ENCODE measurements at places on chromosomes 11 and 22.

DNA sequence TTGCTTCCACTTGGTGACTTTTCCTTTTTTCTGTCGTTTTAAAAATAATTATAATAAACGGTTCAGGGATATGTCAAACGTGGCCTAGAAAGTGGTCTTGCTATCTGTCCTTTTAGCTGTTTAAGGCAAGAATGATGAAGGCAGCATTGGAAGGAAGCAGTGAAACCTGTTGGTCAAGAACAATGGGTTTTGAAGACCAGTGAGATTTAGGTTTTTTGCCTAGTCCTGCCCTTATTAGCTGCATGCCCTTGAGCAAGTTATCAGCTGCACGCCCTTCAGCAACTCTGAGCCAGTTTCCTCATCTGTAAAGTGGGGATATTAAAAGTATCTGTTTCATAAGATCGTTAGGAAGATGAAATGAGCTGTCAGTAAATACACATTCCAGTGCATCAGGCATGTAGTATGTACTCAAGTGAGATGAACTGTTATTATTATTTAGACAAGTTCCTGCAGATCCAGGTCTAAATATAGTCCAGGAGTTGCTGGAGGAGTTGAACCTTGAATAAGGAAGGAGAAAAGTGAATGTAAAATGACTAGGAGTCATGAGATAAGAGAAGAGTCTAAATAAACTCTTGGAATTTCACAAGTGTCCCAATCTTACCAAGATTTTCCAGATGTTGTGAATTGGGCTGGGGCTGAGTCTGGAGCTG is 90.8 kb upstream of the HSD17B12 start:
- no peak for DNase-seq

DNA sequence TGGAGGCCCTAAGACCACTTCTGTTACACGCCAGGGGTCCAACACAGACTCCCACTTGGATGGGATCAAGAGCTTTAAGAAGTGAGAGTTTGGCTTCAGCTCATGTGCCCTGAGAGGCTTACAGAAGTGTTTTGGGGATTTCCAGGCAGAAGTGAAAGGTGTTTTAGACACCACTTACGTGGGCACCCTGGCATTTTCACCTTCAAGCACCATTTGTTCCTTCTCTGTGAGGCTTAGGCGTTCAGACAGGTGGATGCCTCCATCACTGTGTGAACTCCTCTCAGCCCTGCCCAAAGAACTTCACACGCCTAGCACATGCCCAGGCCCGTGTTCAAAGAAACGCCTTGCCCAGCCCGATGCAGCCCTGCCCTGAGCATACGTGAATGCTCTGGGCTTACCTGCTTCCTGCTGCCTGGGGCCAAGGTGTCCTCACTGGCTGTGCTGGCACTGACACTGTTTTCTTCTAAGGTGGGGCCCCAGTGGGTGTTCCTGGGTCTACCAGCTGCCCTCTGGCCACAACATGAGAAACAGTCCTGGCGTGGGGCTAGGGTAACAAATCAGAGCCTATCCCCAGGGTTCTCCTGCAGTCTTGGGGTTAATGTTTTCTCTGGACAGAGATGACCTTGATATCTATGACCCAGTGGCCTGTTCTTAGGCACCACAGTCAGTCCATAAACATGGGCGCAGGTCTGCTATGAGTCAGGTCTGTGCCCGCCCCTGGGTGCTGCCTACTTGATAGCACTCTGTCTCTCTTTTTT is 34.0 kb downstream of the AMPD3 start:
- peak; percentile 29 for DNase-seq

GRCh38 chr22:50313600-50313999 is 6.2 kb upstream of the PLXNB2 start:
- no peak for DNase-seq

GRCh38 chr11:130710021-130710420 is 206.3 kb downstream of the SNX19 start:
- DNase-seq: no peak

DNA sequence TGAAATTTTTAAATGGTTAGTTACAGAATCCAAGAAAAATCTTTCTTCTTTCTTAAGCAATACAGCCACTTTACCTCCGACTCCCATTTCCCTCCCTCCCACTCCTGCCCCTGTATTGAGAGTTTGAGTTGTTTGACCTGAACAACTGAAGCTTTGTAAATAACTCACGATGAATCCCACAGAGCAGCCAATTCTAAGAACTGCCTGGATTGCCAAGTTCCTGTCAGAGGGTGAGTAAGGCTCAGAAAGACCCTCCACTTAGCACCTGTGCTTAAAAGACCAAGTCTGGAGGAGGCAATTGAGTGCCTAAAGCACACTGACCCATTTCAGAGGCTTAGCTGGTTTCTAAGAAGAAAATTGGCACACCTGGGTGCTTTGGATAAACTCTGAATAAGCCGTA is 158.5 kb downstream of the MSANTD4 start:
- no peak for DNase-seq

- no peak for DNase-seq
Observed at GRCh38 chr22:50439314-50439870, 35.4 kb downstream of the SBF1 start.

DNA sequence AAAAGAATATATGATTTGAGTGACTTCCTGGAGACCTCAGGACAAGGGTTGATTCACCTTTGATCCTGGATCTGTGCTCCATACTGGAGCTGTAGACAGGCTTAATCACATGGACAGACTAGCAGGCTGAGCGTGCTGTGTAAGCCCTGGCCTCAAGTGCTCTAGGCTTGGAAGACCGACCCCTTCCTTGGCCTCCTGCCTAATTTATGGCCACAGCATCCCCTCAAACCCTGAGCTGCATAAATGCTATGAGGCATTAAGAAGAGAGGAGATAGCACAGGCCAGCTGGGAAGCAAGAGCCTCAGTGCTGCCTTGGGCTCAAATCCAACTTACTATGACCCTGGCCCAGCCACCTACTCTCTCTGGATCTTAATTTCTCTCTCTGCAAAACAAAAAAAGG is 385.1 kb downstream of the BUD13 start:
- no peak for DNase-seq
